ENCODE measurements at places on chromosomes 13 and 19.

GRCh38 chr19:5627395-5627904 is 4.6 kb downstream of the SAFB start:
- DNase-seq = no peak

GRCh38 chr19:7737215-7737614 is 5.3 kb upstream of the CLEC4G start:
- DNase-seq = no peak

DNA sequence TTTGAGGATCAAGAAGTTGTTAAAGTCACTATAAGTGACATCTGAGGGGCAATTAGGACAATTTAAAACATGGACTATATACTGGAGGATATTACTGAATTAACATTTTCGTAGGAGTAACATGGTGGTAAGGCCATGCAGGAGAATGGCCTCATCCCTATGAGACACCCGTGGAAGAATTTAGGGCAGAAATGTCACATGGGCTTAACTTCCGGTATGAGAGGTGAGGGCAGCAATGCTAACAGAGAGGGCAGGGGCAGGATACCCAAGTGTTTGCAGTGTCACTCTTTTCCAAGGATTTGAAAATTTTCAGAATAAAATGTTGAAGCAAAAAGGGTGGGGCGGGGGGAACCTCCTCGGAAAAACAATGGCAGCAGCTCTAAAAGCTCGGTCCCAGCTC is 23.6 kb downstream of the RANBP3 start:
- DNase-seq = peak; percentile 85

DNA sequence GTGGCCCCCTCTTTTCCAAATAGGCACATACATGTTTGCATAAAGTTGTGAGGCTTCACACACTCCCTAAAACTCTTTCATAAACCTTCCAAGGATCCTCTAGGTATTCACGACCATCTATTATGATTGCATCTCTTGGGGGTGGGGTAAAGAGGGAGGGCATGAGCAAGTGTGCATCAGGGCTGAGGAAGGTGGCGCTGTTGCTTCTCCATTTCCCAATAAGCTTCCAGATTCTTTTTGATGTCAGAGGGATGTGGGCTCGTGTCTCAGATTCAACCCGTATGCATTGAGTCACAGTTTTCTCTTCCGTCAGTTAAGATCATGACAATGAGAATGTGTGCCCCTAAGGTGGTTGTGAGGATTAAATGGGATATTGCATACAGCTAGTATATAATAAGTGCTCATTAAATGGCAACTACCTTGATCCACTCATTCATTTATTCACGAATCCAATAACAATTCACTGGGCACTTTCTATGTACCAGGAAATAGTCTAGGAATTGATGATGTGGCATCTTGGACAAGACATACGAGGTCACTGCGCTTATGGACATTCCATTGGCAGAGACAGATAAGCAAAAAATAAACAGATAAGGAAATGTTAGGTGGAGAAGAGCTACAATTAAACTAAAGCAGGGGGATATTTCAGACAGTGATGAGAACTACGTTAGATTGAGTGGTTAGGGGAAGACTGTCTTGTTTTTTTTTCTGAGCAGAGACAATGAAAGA is 10.3 kb downstream of the CYP2B6 start:
- DNase-seq = peak; percentile 23

GRCh38 chr13:112837371-112838037 is 131.5 kb upstream of the MCF2L start:
- DNase-seq = no peak

DNA sequence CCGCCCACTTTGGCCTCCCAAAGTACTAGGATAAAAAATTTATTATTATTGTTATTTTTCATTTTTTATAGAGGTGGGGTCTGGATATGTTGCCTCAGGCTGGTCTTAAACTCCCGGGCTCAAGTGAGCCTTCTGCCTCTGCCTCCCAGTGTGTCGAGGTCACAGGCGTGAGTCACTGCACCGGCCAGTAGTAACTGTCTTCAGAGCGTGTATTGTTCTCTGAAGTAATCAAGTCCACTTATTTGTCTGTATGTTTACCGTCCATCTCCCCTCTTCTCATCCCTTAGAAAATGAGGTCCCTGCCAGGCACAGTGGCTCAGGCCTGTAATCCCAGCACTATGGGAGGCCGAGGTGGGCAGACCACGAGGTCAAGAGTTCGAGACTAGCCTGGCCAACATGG is 18.2 kb upstream of the SULT2B1 start:
- DNase-seq = no peak

- no peak for DNase-seq
Observed at GRCh38 chr13:45751885-45752284, 49.8 kb downstream of the CBY2 start.

GRCh38 chr13:111048387-111048786 is 66.7 kb upstream of the ARHGEF7 start:
- no peak for DNase-seq

DNA sequence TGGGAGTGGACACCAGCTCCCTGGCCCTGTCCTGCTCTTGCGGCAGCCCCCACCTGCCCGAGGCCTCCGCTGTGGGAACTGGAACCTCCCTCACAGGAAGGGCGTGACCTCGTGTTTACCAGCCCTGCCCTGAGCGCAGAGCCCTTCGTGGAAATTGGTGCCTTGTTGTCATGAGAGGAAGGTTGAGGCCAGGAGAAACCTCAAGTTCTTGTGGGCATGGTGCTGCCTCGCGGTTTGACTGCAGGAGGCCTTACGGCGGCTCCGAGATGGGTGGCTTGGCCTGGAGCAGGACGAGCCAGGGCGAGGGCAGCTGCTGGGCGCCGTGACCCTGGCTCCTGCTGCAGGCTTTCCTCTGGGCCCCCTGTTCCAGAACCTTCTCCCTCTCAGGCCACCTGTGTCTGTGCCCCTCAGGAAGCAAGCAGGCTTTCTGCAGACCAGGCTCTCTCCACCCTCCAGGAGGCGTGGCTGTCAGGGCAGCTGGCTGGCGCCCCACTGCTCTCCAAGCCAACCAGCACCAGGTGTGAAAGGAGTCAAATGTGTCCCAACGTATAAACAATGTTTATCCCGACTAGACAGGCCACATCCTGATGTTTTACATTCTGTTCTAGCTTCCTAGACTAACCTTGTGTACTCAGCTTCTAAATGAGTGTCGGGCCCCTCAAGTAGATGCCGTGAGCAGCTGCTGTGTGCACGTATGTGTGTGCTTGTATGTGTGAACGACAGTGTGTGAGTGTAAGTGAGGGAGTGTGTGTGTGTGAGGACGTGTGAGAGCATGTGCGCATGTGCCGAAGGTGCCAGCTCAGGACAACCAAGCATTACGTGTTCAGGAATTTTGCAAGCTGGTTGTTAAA is 10.4 kb upstream of the RASA3 start:
- peak; percentile 71 for DNase-seq

All from DMS53 (cell line).